HS-5 (cell line): ENCODE measurements at places on chromosomes 3 and 15.

DNA sequence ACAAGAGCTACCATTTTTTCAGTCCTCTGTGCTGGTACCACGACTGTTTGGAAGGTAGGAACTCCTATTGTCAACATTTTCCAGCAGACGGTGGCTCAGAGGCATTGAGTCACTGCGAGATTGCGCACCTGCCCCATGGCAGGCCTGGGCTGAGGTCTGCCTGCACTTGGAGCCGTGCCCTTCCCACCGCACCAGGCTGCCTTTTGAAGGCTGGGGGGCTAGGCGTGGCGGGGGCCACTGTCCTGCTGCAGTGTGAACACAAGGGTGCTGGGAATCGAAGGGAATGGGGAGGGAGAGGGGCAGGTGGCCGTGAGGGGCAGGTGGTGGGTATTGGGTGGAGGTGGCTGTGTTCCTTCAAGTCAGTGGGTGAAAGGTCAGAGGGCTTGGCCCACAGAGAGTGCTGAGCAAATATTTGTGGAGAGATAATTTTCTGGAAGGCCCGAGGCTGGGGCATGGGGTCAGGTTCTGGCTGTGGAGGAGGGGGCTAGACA lies 16.3 kb downstream of the SNX33 start:
- no peak for DNase-seq

- no peak for DNase-seq
Observed at GRCh38 chr15:69836526-69837230, 261.0 kb downstream of the TLE3 start.

DNA sequence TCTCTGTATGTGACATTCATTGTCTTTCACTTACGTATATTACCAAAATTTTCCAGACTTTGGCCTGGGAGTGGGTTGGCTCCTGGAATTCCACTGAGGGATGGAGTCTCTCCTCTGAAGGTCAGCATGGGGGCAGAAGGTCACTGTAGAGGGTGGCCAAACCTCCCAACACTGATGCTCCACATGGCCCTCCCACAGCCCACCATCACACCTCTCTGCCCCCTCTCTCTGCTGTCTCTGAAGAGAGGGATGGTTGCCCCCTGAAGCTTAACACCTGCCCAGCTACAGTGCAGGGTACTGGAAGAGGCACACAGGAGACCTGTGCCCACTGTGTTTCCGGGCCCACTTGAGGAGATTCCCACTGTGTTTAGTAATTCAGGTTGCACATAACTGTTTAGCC lies 52.2 kb downstream of the CMTM6 start:
- DNase-seq: no peak

DNA sequence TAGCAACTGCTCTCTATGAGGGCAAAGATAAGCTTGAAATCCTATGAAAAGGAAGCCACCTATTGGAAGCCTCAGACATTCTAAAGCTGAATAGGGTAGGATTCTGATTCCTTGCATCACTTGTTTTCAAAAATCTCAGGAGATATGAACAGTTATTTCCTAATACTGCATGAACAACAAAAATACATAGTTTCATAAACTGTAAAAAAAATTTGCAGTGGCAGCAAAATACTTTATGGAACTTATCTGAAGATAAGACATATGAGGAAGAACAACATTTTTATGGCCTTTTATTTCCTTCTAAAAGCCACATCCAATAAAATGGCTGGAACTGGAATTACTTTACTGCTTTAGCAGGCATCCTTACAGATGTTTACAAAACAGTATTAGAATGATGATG lies 29.9 kb downstream of the AP3S2 start:
- DNase-seq: no peak

- DNase-seq: no peak
Observed at GRCh38 chr15:40917585-40917984, 11.6 kb upstream of the DLL4 start.

DNA sequence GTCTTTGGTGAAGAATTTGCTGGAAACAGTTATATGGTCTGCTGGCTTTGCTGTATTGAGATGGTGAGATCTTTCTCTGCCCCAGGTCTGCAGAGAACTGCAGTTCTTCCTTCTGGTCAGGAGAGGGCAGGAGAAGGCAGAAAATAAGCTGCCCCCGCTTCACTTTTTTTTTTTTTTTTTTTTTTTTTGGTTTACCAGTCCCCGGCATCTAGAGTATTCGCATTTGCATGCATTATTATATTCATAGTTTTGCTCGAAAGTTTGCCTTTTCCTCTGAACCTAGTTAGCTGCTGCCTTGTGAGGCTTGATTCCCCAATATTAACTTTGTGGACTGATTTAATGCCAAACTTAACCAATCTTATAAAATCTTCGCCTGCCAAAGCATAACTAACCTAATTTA lies 10.6 kb upstream of the PARL start:
- DNase-seq: peak; percentile 35

DNA sequence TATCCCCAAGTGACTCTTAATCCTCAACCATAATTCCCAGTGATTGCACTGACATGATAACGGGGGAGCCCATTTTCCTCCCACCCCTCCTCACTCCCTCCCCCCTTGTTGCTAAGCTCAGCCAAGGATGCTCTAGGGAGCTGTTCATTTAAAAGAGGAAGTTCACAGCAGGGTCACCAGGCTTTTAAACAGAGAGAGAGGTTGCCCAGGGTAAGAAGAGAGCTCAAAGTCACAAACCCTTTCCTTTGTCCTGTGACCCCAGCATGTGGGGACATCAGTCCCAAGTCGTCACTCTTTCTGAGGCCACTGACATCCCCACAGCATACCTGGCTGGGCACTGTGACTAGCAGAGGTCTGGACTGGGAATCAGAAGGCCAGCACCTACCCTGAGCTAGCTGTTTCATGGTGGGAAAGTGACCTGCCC lies 144.1 kb downstream of the RORA start:
- DNase-seq: no peak

GRCh38 chr3:184785890-184786279 lies 26.1 kb upstream of the VPS8 start:
- no peak for DNase-seq
